ENCODE measurements at places on chromosomes 4 and X.

GRCh38 chr4:128359422-128359821 is 71.8 kb upstream of the PGRMC2 start:
- no peak for DNase-seq

- no peak for DNase-seq
These were observed 83.8 kb downstream of the UNC5C start for GRCh38 chr4:95465010-95465409.

DNA sequence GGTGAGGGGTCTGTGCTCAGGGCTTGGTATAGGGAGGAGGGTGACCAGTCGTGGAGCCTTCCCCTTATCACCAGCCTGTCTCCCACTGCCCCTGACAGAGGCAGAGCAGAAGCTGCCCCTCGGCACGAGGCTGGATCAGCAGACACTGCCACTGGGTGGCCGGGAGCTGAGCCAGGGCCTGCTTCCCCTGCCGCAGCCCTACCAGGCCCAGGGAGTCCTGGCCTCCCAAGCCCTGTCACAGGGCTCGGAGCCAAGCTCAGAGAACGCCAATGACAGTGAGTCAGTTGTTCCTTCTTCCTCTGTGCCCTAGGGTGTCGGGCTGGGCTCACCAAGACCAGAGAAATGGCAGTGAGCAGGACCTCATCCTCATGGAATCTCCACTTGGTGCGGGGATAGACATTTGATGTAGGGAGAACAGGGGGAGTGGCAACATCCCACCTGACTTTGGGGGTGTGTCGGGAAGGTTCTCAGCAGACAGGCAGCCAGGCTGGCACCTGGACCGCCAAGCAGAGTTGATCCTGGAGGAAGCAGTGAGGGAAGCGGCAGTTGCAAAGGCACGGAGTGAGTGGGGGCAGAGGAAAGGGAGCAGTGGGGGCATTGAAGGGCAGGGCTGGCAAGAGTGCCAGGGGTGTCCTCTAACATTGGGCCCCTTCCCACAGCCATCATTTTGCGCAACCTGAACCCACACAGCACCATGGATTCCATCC is 14.3 kb upstream of the UBA1 start:
- DNase-seq = no peak

GRCh38 chrX:2521092-2521926 is 20.5 kb upstream of the DHRSX start:
- no peak for DNase-seq

- DNase-seq = no peak
These were observed 263.1 kb upstream of the KLF3 start for GRCh38 chr4:38400946-38401345.

DNA sequence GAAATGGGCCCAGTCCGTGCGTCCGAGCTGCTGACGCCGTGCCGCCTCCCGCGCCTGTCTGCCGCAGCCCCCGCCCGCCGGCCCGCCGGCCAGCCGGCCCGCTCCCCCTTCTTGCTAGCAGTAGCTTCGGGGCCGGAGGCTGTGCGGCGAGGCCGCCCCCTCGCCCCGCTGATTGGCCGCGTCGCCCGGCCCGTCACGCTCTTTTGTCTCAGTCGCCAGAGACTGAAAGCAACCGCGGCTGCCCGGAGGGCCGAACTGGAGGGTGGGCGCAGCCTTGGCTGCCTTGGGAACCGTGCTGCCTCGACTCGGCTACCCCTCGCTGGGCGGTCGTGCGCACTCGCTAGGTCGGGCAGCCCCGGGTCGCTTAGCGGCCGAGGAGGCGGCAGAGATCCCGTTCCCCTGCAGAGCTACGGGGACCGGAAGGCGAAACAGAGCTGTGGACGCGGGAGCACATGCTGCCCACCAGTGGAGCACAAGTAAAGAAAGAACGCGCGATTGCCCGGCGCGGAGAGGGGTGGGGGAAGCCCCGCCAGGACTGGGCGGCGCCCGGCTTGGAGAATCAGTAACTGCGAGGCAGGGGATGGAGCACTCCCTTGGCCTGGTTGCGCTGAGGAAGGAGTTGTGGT is at the start of gene ZCCHC18:
ZCCHC18 (plus strand) TSS at position 198 of the 626 bp plus-strand sequence. CDS start 1,589 bp downstream, outside the sequence.
- peak; percentile 56 for DNase-seq

GRCh38 chr4:76729460-76729859 is 168.5 kb downstream of the SOWAHB start:
- no peak for DNase-seq

GRCh38 chr4:8072235-8072968 is 86.2 kb downstream of the ABLIM2 start:
- no peak for DNase-seq

- DNase-seq = peak; percentile 20
These were observed 29.0 kb downstream of the NHS start for GRCh38 chrX:17403972-17404371.

GRCh38 chr4:146098978-146099377 is 76.5 kb upstream of the LSM6 start:
- no peak for DNase-seq

DNA sequence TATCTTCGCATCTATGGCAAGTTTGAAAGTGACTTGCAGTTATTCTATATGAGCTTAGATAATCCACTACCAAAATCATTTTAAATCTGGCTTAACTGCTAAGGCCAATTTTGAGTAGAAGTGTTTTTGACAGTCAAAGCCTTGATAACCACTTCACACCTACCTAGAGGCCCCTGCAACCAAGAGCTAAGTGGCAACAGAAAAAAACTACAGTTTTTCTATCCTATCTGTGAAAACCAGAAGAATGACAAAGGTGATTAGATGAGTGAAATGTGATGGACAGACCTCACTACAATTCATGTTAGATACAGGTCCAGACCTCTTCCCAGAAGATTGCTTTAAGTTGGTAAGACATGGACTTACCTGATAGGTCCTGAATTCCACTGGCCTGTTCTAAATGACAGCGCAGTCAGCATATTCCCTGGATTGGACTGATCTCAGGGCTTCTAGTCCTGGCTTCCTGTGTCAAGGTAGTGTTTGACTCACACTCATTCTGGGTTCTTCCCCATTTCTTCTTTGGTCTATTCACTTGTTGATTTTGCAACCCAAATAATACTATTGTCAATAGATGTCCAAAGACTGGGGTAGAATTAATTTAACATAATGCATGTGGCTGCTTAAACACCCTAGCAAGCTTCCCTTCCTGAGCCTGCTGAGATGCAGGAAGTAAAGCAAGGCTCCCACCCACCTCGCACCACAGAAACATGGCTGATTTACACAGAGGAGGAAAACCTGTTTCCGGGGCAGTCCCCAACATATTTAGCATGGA is 65.1 kb downstream of the PPP3CA start:
- DNase-seq = no peak

DNA sequence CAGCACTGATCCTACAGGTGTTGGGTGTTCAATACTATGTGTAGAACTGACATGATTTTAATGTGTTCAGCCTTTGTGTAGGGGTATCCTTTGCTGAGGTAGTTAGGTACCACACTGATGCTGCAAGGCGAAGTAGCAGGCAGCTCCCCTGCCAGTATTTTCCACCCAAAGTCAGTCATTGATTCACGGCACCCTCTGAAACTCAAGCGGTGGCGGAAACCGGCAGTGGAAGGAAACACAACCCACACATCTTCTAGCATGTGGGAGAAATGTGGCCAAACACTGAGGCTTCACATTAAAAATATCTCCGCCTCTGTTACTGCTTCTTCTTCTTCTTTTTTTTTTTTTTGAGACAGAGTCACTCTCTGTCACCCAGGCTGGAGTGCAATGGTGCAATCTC is 126.3 kb downstream of the AASDH start:
- no peak for DNase-seq

- DNase-seq = no peak
These were observed at the start of gene RIBC1 for GRCh38 chrX:53422861-53423306. Gene RIBC1, plus strand, starts transcription at chrX:53422873. Its CDS starts 3,404 bp downstream, at chrX:53426277.

DNA sequence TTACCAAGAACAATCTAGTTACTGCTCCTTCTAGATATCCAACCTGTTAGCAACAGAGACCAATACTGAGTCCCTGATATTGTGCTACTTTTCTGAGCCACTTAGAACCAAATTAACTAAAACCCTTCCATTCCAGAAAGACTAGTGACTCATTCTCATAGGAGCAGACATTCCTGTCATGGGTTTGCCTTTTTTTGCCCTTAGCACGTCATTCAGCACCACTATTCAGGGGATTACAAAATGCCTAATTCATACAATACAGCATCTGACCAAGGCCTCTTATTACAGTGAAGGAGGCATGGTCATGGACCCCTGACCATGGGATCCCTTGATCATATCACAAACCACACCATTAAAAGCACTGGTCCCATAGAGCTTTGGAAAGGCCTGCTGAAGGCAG is 123.8 kb upstream of the CXCL13 start:
- no peak for DNase-seq

DNA sequence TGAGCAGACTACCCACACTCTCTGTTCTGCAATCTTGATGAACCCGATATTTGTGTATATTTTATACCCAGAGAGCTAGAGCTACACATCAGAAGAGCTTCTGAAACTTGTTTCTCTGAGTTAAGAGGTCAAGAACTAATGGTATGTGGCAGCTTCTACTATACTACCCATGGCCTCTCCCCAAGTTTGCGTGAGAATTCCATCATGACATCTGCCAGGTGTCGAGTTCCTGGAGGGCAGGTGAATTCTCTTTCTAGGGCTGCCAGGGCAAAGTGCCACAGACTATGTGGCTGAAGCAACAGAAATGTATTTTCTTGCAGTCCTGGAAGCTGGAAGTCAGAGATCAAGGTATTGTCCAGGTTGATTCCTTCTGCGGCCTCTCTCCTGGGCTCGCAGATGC is 4.4 kb downstream of the SORCS2 start:
- no peak for DNase-seq
